BJ (cell line): ENCODE measurements at places on chromosomes 2 and 18. TPM values are rescaled to one million over a fixed set of nuclear protein-coding genes. Genes with fewer than 3 reads are reported as not detected.

DNA sequence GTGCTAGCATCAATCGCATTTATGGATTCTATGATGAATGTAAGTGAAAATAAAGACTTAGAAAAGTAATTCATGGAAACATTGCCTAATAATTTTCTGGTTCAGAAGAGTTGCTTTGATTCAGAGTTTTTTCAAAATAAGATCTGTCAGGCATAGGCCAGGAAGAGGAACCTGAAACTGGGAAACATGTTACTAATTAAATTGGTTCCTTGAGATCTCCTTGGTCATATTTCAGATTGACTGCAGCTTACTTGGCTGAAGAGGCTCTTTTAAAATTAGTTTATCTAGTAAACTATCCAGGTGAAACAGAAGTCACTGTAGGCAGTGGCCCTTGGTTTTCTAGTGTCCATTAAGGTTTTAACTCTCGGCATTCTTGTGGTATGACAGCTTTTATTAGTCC lies 27.4 kb downstream of the PPP1CB start:
- no peak for DNase-seq

DNA sequence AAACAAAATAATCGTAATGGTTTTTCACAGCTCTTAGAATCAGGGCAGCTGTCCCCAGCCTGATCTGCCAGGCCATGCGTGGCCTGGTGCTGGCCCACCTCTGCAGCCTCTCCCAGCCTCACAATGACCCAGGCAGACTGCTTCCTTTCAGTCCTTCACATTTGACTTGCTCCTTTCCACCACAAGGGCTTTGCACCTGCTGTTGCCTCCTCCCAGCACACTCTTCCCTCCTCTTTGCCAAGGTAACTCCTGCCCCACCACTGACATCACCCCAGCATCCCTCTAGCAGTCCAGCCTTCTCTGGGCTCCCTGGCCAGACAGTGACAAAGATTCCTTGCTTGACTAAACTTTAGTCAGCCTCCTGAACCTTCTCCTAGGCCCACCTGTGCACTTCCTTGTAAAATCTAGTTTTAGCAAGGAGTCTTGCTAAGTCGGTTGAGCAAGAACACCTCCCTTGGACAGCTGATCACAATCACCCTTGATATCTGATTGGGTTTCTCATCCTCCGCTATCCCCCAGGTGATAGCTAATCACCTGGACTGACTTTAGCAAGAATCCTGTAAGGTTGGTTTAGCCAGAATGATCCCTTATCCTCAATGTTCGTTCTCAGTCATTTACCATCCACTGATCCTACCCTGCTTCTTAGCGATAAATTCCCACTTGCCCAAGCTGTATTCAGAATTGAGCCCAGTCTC lies 16.2 kb upstream of the RAB11FIP5 start:
- DNase-seq: no peak

DNA sequence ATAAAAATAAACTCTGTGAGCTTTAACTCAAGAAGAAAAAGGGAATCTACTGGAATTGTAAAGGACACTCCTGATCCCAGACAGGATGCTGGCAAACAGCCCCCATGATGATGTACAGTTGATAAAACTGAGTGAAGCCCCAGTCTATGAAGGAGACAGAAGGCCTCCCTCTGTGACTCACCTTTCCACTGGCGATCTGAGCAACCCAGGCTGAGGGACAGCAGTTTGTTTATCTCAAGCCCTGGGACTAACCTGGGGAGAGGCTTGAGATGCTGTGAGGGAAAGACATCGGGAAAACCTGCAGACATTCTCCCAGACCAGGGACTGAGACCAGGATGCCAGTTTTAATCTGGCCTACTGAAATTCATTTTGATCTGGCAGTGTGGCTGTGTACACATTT lies 104.5 kb upstream of the CDH2 start:
- no peak for DNase-seq

- no peak for DNase-seq
Observed at GRCh38 chr2:88827821-88828220, 136.3 kb downstream of the RPIA start.

The CDCA7 gene
- polyA plus RNA-seq: 8.3 and 8.7 TPM in 2 replicates

DNA sequence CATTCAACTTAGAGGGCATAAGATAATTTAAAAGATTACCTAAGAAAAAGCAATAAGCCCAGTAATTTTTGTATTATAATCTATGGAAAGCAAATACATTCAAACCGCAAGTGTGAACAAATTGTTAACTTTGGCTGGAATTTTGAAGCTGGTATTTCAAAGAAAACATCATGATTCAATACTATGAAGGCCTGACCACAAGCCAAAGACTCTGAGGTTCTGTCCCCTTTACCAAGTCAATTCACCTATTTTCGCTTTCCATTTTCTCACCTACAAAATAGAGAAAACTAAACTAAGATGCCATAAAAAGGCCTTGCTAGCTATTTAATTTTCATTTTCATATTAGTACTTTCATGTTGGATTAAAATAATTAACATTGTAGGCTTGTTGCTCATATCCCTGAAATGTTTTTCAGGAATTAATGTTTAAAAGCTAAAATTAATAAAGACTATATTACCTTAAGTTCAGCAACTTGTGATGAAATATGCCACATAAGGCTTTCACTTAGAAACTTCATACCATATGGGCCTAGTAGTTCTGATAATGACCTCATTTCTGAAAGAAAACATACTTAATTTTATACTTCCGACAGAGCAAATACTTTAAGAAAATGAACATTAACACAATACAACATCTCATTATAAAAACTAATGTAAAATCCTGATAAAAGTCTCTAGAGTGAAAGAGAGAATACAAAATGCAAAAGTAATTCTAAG lies 85.7 kb upstream of the FRZB start:
- DNase-seq: no peak

The CHN1 gene
- polyA plus RNA-seq: 93.0 and 167 TPM in 2 replicates

The ACTR1B gene
- 48.4 and 64.6 TPM in 2 replicates for polyA plus RNA-seq

DNA sequence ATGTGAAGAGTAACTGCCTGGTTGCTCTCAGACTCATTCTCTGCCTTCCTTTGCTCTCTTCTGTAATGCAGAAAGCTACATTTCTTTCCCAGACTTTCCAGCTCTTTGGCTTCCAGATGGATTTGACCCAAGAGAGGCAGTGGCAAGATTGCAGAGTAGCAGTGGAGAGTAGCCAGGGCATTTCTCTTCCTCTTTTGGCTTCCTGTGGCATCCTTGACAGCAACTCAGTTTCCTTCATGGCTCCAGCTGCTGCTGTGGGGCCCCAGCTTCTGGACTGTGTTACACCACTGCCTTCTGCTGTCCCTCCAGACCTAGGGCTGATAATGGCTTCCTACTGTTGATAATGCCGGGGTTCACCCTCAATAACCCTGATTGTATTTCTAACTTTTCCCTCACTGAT lies 469.4 kb upstream of the SPRED2 start:
- no peak for DNase-seq

DNA sequence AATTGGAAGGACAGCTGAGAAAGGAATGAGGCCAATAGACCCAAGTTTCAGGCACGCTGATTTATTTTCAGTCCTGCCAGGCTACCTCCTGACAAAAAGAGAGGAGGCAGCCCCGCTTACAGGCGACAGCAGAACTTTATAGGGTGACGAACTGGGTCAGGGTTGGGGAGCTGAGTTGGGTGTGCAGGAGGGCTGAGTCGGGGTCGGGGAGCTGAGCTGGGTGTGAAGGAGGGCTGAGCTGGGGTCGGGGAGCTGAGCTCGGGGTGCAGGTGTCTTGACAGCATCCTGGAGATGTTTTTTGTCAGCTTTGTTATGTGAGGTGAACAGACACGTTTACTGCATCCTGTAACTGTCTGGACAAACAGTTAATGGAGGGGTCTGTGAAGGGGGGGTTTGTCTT lies 342.2 kb downstream of the ADCYAP1 start:
- no peak for DNase-seq

GRCh38 chr18:61993831-61994230 lies 101.0 kb upstream of the RNF152 start:
- DNase-seq: no peak

The ACOXL gene
- polyA plus RNA-seq: not detected in 2 replicates

GRCh38 chr18:49766646-49767045 lies 46.7 kb downstream of the ACAA2 start:
- no peak for DNase-seq

- no peak for DNase-seq
Observed at GRCh38 chr18:79507546-79508480, 112.1 kb downstream of the NFATC1 start.

DNA sequence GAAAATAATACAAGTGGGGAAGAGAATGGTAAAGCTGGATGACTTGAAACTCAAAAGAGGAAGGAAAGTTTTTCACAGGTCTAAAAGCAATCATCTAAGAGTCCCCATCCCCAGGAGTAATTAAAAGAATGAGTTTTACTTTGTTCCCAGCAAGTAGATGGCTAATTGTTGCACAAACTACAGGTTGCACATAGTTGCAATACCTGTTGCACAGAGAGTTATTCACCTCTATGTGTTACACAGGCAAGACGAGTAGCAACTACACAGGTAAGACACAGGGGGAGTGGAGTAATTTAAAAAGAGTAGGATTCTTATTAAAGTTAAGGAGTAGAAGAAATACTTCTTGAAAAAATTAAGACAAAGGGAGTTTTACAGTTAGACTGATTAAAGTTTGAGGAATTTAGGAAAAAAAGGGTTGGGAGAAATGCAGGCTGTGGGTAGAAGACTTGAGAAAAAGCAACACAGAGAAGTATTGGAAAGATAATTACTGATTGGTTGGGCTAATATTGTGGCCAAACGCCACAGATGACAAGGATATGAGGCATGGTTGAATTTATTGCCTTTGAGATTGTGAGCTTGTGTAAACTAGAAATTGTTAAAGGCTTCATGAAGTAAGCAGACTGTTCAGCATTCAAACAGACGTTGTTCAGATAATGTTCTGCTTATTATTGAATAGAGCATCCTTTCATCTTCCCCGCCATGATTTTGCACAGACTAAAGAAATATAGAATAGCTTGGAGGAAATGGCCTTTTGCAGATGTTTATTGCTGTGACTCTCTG lies 699.3 kb downstream of the NR4A2 start:
- DNase-seq: no peak

The FZD7 gene
- 42.6 and 46.4 TPM in 2 replicates for polyA plus RNA-seq

DNA sequence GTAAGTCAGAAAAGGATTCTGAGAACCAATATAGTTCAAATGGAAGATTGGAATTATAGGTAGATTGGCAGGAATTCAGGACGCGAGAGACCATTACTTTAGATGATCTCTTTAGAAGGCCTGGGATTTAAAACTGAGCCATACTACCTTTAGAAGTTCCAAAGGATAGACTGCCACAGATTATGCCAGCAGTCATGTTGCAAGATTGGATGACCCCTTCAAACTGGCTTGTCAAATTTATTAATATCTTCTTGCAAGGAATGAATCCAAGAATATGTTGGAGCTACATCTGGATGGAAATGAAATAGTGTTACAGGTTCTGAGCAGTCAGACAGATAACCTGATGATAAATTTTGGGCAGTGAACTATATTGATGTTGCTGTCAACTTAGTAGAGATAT lies 22.0 kb downstream of the BABAM2 start:
- no peak for DNase-seq

The C18orf32 gene
- 9.4 and 20.7 TPM in 2 replicates for polyA plus RNA-seq

- no peak for DNase-seq
Observed at GRCh38 chr2:39188960-39189494, 54.7 kb downstream of the CDKL4 start.

- DNase-seq: no peak
Observed at GRCh38 chr2:147352264-147353071, 492.4 kb upstream of the ACVR2A start.

GRCh38 chr18:3262234-3263131 lies 550 bp downstream of the MYL12B start:
- no peak for DNase-seq

The ATIC gene
- 83.0 and 92.0 TPM in 2 replicates for polyA plus RNA-seq

The FHL2 gene
- 472 and 546 TPM in 2 replicates for polyA plus RNA-seq

The NT5C1B gene
- not detected in 2 replicates for polyA plus RNA-seq

DNA sequence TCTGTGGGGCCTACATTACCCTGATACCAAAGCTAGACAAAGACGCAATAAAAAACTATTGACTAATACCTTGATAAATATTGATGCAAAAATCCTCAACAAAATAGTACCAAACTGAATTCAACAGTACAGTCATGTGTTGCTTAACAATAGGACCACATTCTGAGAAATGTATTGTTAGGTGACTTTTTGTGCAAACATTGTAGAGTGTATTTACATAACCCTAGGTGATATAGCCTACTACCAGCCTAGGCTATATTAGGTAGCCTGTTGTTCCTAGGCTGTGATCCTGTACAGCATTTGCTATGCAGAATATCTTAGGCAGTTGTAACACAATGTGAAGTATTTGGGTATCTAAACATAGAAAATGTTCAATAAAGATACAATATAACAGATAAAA lies 36.7 kb downstream of the CCDC138 start:
- no peak for DNase-seq

- no peak for DNase-seq
Observed at GRCh38 chr2:43715300-43716098, 39.3 kb upstream of the C1GALT1C1L start.

The SLC9A2 gene
- not detected in 2 replicates for polyA plus RNA-seq

The ALKAL2 gene
- not detected in 2 replicates for polyA plus RNA-seq

GRCh38 chr2:212227755-212228154 lies 310.8 kb downstream of the ERBB4 start:
- DNase-seq: peak; percentile 3

DNA sequence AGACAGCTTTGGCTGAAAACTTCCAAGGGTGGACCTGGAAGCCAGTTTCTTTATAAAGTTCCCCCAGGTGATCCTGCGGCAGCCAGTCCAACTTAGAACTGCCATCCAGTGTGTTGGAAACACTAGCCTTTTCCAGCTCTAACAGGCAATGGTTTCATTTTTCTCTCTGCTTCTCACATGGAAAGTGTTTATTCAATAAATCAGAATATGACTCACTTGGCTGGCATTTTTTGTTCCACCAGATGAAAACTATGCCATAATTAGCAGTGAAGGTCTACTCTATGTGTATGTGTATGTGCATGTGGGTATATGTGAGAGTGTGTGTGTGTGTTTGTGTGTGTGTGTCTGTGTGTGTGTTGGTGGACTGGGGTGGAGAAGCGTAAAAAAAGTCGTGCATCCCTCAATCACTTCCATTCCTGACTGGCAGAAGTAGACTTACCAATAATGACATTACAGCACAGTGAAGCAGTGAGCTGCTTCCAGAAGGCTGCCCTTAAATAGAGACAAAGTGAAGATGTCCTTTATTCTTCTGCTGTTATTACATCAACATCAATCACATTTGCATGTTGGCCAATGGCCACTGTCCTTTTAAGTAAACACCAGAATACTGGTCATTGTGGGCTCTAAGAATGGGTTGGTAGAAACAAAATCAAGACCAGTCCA lies 90.9 kb upstream of the SETBP1 start:
- peak; percentile 50 for DNase-seq

GRCh38 chr2:33099989-33100388 lies 153.2 kb downstream of the LTBP1 start:
- no peak for DNase-seq

The DNAJC5G gene
- polyA plus RNA-seq: not detected in 2 replicates

The UPP2 gene
- polyA plus RNA-seq: not detected in 2 replicates

The SIX3 gene
- not detected in 2 replicates for polyA plus RNA-seq
